ENCODE measurements at places on chromosomes 12 and 14.
A peak's percentile ranks its signal among the peaks of the same experiment; 100 is the strongest.

DNA sequence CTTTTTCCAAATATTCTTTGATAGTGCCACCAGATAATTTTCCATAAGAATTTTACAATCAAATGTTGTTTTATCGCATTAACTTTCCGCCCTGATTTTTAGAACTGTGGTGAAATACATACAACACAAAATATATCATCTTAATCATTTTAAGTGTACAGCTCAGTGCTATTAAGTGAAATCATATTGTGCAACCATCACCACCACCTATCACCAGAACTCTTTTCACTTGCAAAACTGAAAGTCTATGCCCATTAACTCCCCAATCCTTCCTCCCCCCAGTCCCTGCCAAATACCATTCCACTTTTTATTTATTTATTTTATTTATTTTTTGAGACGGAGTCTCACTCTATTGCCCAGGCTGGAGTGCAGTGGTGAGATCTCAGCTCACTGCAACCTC lies 36.6 kb downstream of the CDKL1 start:
- DNase-seq: no peak

- no peak for DNase-seq
These were observed 10.7 kb downstream of the PCNX4 start for GRCh38 chr14:60102389-60102788.

DNA sequence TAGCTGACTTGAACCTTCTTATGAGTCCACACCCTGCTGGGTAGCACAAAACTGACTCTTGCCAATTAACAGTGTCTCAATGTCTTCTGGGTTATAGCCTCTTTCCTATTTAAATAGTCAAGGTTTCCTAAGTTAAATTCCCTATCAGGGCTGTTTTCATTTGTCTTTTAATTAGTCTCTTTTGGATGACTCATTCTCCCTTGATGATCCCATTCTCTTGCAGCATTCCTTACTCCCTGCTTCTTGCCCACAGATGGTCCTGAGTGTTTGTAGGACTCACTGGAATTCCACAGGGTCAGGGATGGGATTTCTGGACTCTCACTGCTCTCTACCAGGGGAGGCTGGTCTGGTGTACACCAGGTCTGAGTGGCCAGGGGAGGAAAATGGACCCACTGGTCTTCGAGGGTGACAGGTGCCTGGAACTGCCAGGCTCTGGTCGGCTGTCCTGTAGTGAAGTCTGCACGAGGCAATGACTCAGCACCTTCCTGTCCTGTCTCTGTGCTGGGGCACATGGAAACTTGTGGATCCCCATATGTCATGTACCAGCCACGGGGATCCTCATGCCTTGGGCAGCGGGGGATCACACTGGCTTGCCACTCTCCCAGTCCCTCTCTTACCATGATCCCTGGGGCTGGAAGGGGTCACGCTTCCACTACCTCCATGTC lies 236.5 kb upstream of the PELI2 start:
- DNase-seq: peak; percentile 30

DNA sequence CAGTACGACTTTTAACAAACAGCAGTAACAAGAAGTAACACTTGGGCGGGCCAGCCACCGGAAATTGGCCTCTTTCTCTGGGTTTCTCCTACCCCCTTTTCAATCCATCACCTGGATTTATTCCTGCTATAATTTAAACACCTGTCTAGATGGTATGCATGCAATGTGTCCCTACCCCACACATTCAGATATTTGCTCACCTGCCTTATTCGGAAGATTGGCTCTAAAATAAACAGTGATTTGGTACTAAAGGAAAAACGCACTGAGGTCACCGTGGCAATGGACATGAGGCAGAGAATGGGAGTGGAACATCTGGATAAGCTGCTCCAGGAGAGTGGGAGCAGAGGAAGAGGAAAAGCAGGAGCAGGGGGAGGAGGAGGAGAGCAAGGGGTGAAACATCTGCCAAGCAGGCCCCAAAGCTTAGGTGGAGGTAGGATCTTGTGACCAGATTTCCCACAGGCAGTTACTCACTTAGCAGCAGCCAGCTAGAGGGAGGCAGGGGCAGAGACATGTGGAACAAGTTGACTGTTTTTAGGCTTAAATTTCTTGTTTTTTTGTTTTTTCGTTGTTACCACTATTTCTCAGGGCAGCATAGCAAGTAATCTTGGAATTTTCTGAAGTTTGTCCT lies 150.9 kb downstream of the TTLL5 start:
- no peak for DNase-seq

DNA sequence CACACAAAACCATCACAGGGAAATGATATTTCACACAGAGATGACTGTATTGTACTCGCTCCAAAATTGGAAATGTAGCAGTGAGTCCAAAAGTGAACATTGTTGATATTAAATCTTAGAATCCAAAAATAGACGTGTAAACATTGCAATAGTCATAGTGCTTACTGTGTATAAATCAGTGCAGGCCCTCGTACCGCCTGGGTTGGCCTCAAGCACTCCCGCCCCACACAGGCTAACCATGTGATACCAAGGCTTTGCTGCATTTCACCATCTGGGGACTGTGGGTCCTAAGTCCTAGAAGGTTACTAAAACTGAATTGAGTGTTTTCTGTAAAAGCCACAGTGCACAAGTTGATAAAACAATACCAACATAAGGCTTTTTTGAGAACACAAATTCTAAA lies 107.3 kb downstream of the PPP2R5E start:
- DNase-seq: no peak

- DNase-seq: no peak
These were observed 29.7 kb downstream of the FRMD6 start for GRCh38 chr14:51681411-51681810.

Data from kidney glomerular epithelial cell (primary cell).